ENCODE measurements at places on chromosomes 5 and 9. TPM values are rescaled to one million over a fixed set of nuclear protein-coding genes. Genes with fewer than 3 reads are reported as not detected.

The PCDHGA12 gene
- total RNA-seq = 46.0 TPM

The MYMK gene
- total RNA-seq = not detected

The ACSL6 gene
- total RNA-seq = 0.17 TPM

The MBLAC2 gene
- total RNA-seq = 5.5 TPM

The CDH9 gene
- not detected for total RNA-seq

The PLPPR1 gene
- total RNA-seq = not detected

The CDX1 gene
- total RNA-seq = 0.91 TPM
